Panc1 (cell line): ENCODE measurements at places on chromosomes 4 and X.

DNA sequence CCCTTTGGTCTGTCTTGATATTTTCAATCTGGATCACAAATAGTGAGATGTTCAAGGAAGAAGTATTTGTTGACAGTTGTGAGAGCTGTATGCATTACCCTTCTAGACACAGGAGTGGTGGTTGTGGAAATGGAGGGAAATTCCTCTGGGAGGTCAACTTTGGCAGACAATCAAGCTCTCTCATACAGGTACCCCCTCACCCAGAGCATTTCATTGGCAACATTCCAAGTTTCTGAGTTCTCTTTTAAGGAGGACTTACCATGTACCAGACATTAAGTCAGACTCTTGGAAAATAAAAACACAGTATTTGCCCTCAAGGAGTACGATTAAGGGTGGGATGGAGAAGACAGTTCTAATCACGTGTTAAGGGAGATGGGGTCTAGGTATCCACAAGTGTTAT, 45.3 kb downstream of the KLHL15 start:
- no peak overlapping the region for H3K4me3 ChIP-seq
- H3K27me3 ChIP-seq = no peaks in the 10 kb centered on the region
- no peaks in the 10 kb centered on the region for H3K4me1 ChIP-seq
- no peak overlapping the region for H3K27ac ChIP-seq
- H3K36me3 ChIP-seq = no peaks in the 10 kb centered on the region; the same call in 1 of the 2 replicates

DNA sequence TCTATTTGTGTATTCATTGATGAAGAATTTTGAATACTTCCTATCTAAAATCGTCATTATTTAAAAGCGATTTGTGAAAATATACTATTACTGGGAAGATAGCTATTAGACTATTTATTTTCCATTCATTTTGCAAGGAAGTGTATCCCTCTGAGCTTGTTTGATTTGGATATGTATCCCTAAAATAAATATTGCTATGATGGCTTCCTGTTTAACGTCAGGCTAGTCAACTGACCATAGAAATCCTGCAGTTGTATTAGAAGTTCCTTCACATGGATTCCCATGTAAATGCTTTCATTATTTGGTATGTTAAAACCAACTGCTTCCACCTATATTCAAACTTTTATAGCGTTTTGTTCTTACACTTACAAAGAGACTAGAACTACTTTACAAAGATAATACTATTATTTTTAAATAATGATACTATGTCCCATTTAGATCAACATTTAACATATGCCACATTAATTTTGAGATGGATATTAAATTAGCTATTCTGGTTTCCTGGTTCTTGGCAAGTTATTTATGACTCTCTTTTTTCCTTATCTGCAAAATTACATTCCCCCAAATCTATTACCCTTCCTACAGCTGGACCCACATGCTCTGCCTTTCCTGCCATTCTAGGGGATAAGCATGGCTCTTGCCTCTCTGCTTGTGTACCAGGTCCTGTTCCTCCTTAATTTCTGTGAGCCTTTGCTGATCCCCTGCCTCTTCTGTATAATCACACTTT, 26.7 kb upstream of the PDE5A start:
- H3K27ac ChIP-seq = peak overlapping the region; percentile 91
- H3K36me3 ChIP-seq = no peaks in the 10 kb centered on the region
- no peaks in the 10 kb centered on the region for H3K27me3 ChIP-seq
- no peak for DNase-seq
- peaks cover 22% of the 10 kb centered on the region for H3K4me1 ChIP-seq
- H3K4me3 ChIP-seq = no peak overlapping the region

- H3K4me1 ChIP-seq = no peaks in the 10 kb centered on the region
- H3K36me3 ChIP-seq = no peaks in the 10 kb centered on the region
- no peak for DNase-seq
- no peak overlapping the region for H3K4me3 ChIP-seq
- no peak overlapping the region for H3K27ac ChIP-seq
- no peaks in the 10 kb centered on the region for H3K27me3 ChIP-seq
Observed at GRCh38 chr4:158010361-158010760, 162.5 kb downstream of the GASK1B start.

DNA sequence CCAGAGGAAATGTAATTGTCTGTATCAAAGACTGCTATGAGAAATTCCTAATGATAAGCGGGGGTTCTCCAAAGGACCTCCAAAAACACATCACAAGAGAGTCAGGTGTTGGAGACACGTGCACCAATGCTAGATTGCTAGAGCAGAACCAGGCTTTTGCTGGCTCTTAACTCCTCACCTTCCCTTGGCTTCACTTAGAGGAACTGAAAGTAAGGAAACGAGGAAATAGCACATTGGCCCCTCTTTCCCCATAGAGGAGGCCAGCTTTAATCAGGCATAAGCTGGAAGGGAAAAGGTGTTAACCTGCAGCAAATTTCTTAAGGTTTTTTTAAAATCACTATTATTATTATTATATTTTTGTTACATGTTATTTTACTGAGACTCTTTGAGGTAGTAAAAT, 13.6 kb downstream of the OTC start:
- no peak for DNase-seq
- H3K4me1 ChIP-seq = no peaks in the 10 kb centered on the region
- H3K4me3 ChIP-seq = no peak overlapping the region
- H3K27ac ChIP-seq = no peak overlapping the region
- H3K27me3 ChIP-seq = no peaks in the 10 kb centered on the region

- peak overlapping the region; percentile 92 for H3K27ac ChIP-seq
- no peak overlapping the region for H3K4me3 ChIP-seq
- H3K36me3 ChIP-seq = no peaks in the 10 kb centered on the region; the same call in 1 of the 2 replicates
- no peaks in the 10 kb centered on the region for H3K27me3 ChIP-seq
- peaks cover 19% of the 10 kb centered on the region; the same call in 1 of the 2 replicates for H3K4me1 ChIP-seq
Observed at GRCh38 chrX:24147165-24147564, 2.4 kb upstream of the ZFX start.

DNA sequence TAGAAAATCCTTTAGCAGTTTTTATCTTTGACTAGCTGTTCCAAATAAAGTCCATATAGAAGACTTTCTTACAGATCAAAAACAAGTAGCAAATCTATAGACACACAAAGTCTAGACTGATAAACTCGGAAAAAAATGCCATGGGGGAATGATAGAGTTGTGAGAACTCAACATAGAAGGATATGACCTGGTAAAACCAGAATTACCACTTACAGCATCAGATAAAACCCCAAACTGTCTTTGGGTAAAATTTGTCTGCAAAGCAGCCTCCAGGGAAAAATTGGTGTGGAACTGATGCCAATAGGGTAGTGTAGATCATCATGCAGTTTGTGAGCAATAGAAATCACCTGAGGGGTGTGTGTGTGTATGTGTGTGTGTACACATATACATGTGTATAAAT, 579.1 kb downstream of the SPOCK3 start:
- no peaks in the 10 kb centered on the region for H3K4me1 ChIP-seq
- no peak overlapping the region for H3K27ac ChIP-seq
- no peaks in the 10 kb centered on the region for H3K27me3 ChIP-seq
- H3K36me3 ChIP-seq = no peaks in the 10 kb centered on the region

DNA sequence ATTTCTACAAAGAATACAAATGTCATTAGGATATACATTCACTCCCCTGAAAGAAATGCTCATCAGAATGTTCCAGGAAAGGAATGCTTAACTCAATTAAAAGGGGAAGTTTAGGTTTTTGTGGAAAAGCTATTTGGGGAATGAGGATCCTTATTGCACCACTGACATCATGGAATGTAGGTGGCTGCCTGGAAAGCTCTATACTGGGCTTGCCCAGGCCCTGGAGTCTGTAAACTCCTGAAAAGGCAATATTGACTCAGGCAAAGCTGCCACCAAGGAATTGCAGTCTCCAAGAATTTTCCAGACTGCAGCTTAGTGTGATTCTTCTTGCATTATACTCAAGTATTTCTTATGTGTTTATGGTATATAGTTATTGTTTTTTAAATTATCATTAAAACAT, 15.7 kb downstream of the DAPP1 start:
- DNase-seq = no peak
- H3K4me3 ChIP-seq = no peak overlapping the region
- H3K27me3 ChIP-seq = no peaks in the 10 kb centered on the region; the same call in 1 of the 2 replicates
- no peak overlapping the region for H3K27ac ChIP-seq
- no peaks in the 10 kb centered on the region for H3K4me1 ChIP-seq

DNA sequence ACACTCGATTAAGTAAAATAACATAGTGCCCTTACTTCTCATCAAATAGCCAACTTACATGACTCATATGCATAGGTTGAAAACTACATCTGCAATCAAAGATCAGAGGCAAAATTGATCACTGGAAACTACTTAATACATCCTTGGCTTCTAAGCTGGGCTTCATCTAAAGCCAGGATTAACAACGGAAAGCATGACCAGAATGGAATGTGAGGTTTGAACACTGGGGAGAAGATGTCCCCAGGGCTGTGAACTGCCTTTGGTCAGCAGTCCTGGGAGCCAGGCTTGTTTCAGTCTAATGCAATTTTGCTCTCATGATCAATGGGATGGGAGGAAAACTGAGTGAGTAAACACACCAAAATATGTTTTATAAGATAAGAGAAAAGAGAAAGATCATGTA, 192.5 kb upstream of the TTC29 start:
- H3K27ac ChIP-seq = no peak overlapping the region
- no peaks in the 10 kb centered on the region for H3K4me1 ChIP-seq
- H3K36me3 ChIP-seq = no peaks in the 10 kb centered on the region
- H3K27me3 ChIP-seq = no peaks in the 10 kb centered on the region
- no peak overlapping the region for H3K4me3 ChIP-seq
- no peak for DNase-seq

DNA sequence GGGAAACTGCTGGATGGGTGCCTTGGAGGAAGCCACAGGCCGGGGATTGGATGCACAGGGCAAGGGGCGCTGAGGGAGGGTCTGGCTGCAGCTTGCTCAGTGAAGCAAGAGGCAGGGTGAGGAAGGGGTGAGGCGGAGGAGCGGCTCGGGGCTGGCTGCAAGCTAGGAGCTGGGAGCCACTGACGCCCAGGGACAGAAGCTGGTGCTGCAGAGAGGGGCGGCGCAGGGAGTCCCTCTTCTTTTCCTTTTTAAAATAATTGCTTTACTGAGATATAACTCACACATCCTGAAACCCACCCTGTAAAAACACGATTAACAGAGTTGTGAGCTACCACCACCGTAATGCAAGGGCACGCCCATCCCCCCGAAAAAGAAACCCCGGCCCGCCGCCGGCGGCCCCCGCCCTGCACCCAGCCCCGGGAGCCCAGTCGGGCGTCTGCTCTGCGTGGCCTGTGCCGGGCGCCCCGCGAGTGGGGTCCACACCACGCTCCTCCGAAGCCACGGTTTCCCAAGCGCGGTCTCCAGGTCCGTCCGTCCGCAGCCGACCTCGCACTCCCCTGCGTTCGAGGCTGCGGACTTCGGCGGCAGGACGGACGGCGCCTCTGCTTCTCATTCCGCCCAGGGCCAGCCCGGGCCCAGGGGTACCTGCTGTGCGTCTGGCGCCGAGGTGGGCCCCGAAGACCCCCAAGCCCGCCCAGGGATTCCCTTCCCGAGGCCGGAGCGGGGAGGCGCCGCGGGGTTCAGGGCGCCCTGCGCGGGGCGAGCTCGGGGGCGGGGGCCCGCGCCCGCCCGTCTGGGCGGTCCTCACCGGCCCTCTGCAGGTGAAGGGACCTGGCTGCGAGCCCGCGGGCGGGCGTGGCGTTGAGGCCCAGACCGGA, 866 bp upstream of the UVSSA start:
- H3K36me3 ChIP-seq = no peaks in the 10 kb centered on the region
- no peaks in the 10 kb centered on the region for H3K27me3 ChIP-seq
- H3K27ac ChIP-seq = peak overlapping the region; percentile 75

- H3K4me1 ChIP-seq = peaks cover 11% of the 10 kb centered on the region; the same call in 1 of the 2 replicates
- no peaks in the 10 kb centered on the region for H3K27me3 ChIP-seq
- no peak overlapping the region for H3K4me3 ChIP-seq
- DNase-seq = no peak
- no peaks in the 10 kb centered on the region for H3K36me3 ChIP-seq
Observed at GRCh38 chr4:142351958-142352357, 494.1 kb downstream of the INPP4B start.

GRCh38 chr4:16579866-16580265, 318.6 kb downstream of the LDB2 start:
- H3K4me3 ChIP-seq = no peak overlapping the region
- no peaks in the 10 kb centered on the region for H3K4me1 ChIP-seq
- no peak overlapping the region for H3K27ac ChIP-seq
- DNase-seq = no peak
- H3K36me3 ChIP-seq = no peaks in the 10 kb centered on the region

DNA sequence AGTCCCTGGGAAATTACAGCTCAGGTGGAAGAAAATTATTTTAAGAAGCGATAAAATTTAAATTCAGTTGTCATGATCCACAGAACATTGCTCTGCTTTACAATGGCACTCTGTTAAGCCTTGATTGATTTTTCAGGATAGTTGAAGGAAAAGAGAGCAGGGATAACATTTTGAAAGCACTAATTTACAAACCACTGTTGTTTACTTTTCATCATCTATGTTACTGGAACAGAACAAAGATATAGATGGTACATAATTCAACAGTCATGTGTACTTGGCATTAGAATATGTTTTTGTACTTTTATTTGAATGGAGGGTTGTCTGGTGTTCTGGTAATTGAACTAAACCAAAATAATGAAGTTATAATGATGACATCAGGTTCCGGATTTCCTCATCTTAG, 2.6 kb upstream of the ODAM start:
- H3K4me1 ChIP-seq = no peaks in the 10 kb centered on the region
- no peak overlapping the region for H3K4me3 ChIP-seq
- H3K36me3 ChIP-seq = no peaks in the 10 kb centered on the region; the same call in 1 of the 2 replicates
- no peak overlapping the region for H3K27ac ChIP-seq
- no peak for DNase-seq
- no peaks in the 10 kb centered on the region for H3K27me3 ChIP-seq

GRCh38 chrX:55714161-55714560, 3.4 kb upstream of the RRAGB start:
- DNase-seq = no peak
- H3K4me3 ChIP-seq = no peak overlapping the region
- H3K36me3 ChIP-seq = no peaks in the 10 kb centered on the region; the same call in 1 of the 2 replicates
- H3K27me3 ChIP-seq = no peaks in the 10 kb centered on the region
- H3K27ac ChIP-seq = no peak overlapping the region

GRCh38 chr4:141244419-141244818, 23.7 kb downstream of the ZNF330 start:
- no peak overlapping the region for H3K27ac ChIP-seq
- H3K36me3 ChIP-seq = no peaks in the 10 kb centered on the region
- no peaks in the 10 kb centered on the region for H3K27me3 ChIP-seq

DNA sequence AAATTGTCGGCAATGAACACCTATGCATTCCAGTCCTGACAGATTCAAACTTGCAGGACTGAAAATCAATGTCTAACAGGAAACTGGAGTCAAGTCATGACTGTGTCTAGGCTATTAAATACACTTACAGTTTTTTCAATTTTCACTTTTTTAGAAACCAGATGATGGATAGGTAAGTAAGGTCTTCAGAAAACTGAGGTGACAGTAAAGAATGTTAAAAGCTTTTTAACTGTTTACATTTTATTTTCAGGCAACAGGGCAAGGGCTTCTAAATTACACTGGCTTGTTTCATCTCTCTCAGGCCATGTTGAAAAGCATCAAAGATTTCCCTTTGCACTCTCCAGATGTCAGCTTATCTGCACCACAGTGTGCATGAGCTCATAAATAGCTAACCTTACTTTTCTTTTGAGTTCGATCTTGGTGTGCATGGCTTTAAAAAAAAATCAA, 65.2 kb downstream of the SEC24D start:
- H3K27ac ChIP-seq = no peak overlapping the region
- no peaks in the 10 kb centered on the region for H3K4me1 ChIP-seq
- DNase-seq = no peak
- H3K36me3 ChIP-seq = no peaks in the 10 kb centered on the region
- H3K4me3 ChIP-seq = no peak overlapping the region
